A172 (cell line): ENCODE measurements at places on chromosomes 5 and 9. TPM values are rescaled to one million over a fixed set of nuclear protein-coding genes. Genes with fewer than 3 reads are reported as not detected.

The HAVCR2 gene
- not detected in 2 replicates for total RNA-seq

The DRD1 gene
- total RNA-seq, result not detected in 2 replicates

The PCDHA4 gene
- 1.9 and 2.6 TPM in 2 replicates for total RNA-seq

The GZMA gene
- total RNA-seq, result not detected in 2 replicates

The ZFP37 gene
- 3.4 and 4.9 TPM in 2 replicates for total RNA-seq

The OSTF1 gene
- total RNA-seq, result 12.1 and 12.9 TPM in 2 replicates

The MCTP1 gene
- total RNA-seq, result 14.2 and 15.7 TPM in 2 replicates

The CDKN2A gene
- not detected in 2 replicates for total RNA-seq
